ENCODE measurements at places on chromosomes 16 and 17.

GRCh38 chr16:73122604-73123391, 74.9 kb upstream of the ZFHX3 start:
- no peak for DNase-seq

GRCh38 chr17:4972752-4973151, 5.1 kb upstream of the SPAG7 start:
- DNase-seq = no peak

DNA sequence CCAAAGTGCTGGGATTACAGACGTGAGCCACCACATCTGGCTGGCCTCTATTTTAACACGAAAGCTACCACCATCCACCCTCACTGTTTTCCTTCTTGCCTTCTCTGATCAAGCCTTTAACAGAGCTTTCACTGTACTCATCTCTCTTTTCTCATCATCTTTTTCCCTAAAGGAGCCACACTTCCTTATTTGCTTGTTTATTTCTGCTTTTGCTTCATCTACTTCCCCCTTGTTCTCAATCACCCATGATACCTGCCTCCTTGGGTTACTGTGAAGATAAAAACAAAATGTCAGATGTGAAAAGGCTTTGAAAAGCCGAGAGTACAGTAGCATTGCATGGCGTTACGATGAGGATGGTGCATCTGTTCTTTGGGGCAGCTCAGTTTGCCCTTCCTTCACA, 79.9 kb downstream of the ZNF18 start:
- DNase-seq = no peak

DNA sequence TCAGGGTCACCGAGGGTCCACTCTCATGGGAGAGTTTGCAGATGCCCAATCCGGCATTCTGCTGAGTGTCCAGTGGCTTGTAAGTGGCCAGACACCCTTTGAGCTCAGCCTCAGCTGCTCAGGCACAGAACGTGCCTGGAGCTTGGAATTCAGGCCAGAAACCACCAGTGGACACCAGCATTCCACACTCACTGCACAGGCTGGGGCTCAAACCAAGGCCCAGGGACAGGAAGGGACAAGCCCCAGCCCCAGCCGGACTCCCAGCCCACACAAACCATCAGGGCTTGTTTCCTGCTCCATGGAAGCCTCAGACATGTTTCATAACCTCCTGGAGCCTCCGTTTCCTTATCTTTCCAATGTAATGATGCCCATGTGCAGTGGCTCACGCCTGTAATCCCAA, 5.0 kb upstream of the NPRL3 start:
- no peak for DNase-seq

DNA sequence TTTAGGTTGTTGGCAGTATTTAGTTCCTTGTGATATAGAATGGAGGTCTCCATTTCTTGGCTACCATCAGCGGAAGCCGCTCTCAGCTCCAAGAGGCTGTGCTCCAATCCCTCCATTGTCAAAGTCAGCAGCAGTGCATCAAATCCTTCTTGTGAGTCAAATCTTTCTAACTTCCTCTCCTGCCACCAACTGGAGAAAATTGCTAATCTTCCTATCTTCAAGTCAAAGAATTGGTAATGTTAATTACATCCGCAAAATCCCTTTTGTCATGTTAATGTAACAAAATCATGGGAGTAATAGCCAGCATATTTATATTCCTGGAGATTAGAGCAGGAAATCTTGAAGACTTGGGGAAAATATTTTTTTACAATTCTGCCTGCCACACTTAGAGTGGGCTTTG, 436.4 kb upstream of the DYNLRB2 start:
- no peak for DNase-seq

GRCh38 chr16:65218348-65218747, 96.5 kb upstream of the CDH11 start:
- DNase-seq = no peak

- DNase-seq = peak; percentile 66
Observed at GRCh38 chr17:78759203-78759968, 22.7 kb downstream of the CYTH1 start.

- DNase-seq = peak; percentile 31
Observed at GRCh38 chr16:89687092-89687940, 827 bp downstream of the CDK10 start.

DNA sequence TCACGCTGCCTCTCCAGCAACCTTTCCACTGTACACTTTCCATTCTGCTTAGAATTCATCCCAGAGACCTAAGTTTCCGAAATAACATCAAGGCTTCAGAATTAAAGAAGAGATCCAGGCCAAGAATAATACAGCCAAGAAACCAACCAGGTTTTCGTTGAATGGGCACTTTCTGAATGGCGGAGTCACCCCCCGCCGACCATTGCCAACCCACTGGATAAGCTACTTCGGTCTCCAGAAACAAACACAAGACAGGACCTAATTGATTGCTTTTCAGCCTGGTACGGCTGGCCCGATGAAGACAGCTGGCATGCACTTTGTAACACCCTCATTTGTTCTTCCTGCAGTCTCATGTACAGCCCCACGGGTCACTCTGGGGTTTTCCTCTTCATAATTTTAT, 308.1 kb upstream of the ZFHX3 start:
- no peak for DNase-seq

- DNase-seq = no peak
Observed at GRCh38 chr17:7767004-7767403, 49.5 kb downstream of the DNAH2 start.

- DNase-seq = peak; percentile 32
Observed at GRCh38 chr16:12458591-12459358, 344.9 kb downstream of the CPPED1 start.

DNA sequence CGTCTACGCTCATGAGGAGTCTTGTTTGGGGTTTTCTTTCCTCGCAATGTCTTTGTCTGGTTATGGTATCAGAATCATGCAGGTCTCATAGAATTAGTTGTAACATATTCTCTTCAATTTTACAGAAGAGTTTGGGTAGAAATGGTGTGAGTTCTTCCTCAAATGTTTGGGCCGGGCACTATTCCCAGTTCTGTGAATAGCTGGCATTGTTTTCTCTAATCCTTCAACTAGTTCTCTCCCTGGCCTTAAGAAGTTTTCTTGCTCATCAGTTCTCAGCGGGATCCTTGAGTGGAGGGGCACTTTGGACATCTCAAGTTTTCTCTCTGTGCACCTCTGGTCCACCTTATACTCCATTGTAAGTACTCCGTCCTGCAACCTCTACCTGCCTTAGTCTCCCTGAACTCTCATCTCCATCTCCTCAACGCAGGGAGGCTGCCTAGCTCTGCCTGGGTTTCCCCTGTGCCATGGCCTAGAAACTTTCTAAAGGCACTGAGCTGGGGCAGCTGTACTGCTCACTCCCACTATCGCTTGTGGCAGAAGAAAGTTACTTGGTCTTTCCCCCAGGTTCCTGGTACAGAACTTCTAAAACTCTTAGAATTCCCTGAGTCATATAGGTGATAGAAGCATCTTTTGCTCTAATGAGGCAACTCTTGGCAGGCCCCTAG, 16.9 kb downstream of the NSMCE1 start:
- DNase-seq = peak; percentile 50

DNA sequence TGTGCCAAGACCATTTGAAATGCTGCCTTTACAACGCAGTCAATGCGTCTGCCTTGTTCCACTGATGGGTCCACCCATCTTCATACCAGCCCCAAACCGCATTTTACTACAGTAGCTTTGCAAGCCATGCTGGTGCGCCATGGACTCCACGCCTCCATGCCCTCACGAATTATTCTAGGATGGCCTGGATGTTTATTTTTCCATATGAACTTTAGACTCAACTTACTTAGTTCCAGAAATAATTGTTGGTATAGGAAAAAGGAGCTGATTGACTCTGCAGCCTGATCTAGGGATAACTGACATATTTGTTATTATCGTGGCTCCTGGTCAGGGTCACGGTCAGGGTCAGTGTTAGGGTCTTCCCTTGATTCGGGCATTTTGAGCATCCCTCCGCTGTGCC, 70.0 kb upstream of the ZNF469 start:
- DNase-seq = no peak

Data from stimulated activated naive CD8-positive, alpha-beta T cell treated with anti-CD3 and anti-CD28 coated beads, Interleukin-15, Interleukin-2, amounts not matched to agents 100 U/mL and 50 U/mL, for 24 hours (primary cell).